Mesenchymal stem cell (in vitro differentiated cells and primary cell): ENCODE measurements at places on chromosomes 1 and 21.

- DNase-seq = no peak
Measured at GRCh38 chr1:71339238-71339637, 258.4 kb upstream of the ZRANB2 start.

GRCh38 chr21:34912022-34912945 lies 136.8 kb downstream of the RUNX1 start:
- peak; percentile 58 for DNase-seq

DNA sequence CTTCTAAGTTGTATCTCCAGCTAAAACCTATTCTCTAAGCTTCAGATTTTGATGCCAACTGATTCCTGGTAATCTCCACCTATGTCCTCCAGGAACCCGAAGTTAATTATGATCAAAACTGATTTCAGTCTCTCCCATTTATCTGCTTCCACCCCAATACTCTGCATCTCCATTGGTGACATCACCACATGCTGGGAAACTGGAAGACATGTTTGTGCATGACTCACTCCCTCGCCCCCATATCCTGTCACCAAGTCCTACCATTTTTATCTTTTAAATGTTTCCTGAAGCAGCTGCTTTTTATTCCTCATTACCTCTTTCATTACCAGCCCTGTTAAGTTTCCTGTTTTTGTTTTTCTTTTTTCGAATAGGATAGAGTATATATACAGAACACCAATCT lies 228.5 kb downstream of the LRRC40 start:
- DNase-seq = peak; percentile 43

- no peak for DNase-seq
Measured at GRCh38 chr1:157249326-157249725, 111.1 kb upstream of the ETV3 start.

GRCh38 chr1:203267347-203267846 lies 37.9 kb upstream of the BTG2 start:
- peak; percentile 90 for DNase-seq

- peak; percentile 70 for DNase-seq
Measured at GRCh38 chr1:201537891-201538611, 876 bp upstream of the NAV1 start.

- no peak for DNase-seq
Measured at GRCh38 chr1:222948079-222948478, 133.2 kb downstream of the DISP1 start.

GRCh38 chr1:156858555-156858956 lies 361 bp downstream of the INSRR start:
- DNase-seq = no peak

DNA sequence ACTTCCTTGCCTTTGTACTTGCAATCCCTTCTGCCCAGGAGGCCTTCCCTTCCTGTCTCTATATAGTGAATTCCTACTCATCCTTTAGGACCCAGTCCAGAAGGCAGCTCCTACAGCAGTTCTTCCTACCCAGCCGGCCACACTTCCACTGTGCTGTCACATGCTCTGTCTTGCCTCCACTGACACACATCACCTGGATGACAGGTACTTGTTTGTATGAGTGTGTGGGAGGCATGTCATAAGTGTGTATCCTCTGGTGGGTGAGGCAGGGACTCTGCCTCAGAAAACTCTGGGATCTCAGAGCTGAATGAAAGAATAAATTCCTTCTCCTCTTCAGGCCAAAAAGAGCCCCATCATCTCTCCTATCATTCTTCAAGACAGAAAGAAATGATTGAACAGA lies 5.1 kb upstream of the OSCP1 start:
- DNase-seq = no peak

GRCh38 chr1:171798765-171799164 lies 17.3 kb downstream of the METTL13 start:
- no peak for DNase-seq

DNA sequence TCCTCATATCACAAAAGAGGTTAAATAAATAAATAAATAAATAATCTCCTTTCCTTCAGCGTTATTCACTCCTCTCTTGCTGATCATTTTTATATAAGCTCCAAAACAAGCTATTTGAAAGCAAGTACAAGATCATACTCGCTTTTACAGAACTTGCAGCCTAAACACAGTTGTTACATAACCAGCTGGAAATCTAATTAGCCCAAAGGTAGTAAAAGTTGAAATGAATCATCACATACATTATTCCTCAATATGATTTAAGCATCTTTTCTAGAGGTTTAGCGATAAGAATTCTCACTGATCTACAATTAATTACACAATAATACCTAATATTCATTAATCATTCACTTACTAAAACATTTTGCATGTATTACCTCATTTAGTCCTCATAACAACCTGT lies 160.2 kb downstream of the COP1 start:
- no peak for DNase-seq

- DNase-seq = peak; percentile 85
Measured at GRCh38 chr21:38503583-38503982, 5.3 kb upstream of the ERG start.

DNA sequence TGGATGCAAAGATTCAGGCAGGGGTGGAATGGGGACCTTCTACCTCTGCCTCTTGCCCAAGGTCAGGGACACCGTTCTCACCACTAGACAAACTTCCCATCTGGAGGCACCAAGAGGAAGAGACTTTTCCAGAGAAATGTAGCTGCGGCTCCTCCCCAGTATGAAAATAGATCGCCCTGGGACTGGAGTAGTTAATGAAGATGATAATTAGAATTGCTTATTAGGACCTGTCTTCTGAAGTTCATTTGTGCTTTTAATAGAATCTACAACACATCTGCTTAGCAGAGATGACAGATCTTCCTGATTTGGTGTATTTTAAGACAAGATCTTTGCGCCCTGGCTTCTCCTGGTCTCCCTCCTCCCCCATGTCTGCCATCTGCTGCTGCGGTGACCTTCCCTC lies 266.6 kb downstream of the KAZN start:
- no peak for DNase-seq

- no peak for DNase-seq
Measured at GRCh38 chr1:220426989-220427388, 100.9 kb upstream of the MARK1 start.

DNA sequence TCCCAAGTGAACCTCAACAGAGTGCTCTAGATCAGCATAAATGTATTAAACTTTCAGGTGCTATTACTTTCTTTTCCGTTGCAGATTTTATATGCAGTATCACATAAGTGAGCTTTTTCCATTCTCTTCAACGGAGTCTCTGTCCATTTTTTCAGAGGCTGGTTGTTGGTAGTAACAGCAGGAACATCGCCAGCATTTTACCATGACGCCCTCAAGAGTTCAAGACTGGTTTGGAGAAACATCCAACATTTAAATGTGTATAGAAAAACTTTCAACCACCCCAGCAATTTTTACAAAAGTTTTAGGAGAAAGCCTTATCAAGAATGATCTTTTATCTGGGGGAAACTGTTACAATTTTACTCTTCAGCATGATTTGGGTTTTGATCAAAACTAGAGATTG lies 117.0 kb downstream of the TGFB2 start:
- no peak for DNase-seq

DNA sequence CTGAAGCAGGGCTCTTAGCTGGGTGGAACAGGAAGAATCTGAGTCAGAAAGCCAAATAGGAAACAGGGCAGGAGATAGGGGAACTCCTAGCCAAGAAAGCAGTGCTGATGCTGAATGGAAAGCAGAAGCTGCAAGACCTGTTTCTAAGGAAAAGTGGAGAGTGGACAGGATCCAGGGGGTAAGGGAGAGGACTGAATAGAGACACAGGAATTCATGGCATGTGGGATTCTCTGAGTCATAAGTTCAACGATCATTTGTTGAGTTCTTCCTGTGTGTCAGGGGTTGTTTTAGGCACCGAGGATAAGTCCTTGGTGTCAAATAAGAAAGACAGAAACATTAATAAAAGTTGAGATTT lies 153.8 kb upstream of the FGGY start:
- peak; percentile 94 for DNase-seq

DNA sequence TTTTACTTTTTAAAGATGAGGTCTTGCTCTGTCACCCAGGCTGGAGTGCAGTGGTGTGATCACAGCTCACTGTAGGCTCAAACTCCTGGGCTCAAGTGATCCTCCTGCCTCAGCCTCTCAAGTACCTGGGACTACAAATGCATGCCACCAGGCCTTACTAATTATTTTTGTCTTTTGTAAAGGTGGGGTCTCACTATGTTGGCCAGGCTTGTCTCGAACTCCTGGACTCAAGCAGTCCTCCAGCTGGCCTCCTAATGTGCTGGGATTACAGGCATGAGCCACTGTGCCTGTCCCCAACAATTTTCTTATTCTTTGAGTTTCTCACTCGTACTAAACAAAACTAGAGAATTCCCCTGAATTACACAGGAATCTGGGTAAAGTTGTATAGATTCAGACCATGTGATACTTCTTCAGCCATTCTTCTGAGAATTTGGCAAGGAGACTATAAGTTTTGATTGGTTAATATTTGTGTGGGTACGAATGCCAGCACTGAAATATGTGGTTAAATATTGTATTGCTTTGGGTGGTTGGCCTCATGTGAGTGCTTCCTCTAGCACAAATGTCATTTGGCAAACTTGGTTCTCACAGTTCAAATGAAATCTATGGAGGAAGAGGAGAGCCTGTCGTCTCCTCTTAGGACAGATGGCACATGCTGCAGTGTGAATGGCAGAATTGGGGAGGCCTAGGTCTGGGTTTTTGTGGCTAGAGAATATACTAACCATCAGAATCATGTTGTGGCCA lies 104.9 kb downstream of the RUNX1 start:
- DNase-seq = no peak

GRCh38 chr1:210223226-210223904 lies 9.2 kb upstream of the SERTAD4 start:
- DNase-seq = no peak

DNA sequence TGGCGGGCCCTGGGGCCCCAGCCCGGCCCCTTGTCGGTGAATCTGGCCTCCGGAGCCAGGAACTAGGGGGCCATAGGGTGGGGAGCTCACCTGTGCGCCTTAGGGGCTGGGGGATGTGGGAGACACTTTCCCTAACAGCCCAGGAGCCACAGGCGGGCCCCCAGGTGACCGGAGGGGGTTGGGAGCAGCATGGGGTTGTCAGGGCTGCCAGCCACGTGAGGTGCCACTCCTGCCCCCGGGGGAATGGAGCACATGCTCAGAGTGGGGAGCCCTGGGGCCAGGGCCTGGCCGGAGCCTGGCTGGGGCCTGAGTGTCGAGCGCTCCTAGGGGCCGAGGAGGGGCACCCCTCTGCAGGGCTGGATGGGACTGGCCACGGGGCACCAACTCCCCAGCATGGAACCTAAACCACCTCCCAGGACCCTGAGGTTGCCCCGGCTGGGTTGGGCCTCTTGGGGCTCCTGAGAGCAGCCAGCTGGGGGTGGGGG lies 19.9 kb downstream of the PRXL2B start:
- DNase-seq = no peak

DNA sequence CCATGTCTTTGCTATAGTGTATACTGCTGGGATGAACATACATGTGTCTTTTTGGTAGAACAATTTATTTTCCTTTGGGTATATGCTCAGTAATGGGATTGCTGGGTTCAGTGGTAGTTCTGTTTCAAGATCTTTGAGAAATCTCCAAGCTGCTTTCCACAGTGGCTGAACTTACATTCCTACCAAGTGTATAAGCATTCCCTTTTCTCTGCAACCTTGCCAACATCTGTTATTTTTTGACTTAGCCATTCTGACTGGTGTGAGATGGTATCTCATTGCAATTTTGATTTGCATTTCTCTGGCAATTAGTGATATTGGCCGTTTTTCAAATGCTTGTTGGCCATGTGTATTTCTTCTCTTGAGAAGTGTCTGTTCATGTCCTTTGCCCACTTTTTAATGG lies 37.5 kb upstream of the ANGPTL1 start:
- DNase-seq = no peak

DNA sequence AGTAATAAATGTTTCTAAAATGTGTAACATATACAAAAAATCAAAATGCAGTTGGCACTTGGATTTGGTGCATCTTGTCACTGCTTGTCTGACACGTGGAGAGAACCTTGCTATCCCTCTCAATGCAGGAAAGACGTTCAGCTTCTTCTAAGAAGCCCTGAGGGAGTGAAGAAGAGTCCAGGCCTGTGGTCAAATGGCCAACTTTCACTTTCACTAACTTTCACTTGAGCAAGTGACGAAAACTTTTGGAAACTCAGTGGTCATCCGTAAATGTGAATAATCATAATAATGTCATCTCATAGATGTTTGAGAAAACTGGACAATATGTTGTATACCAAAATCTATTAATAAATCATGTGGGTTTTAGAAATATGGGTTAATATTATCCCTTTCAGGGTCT lies 61.9 kb downstream of the ERG start:
- DNase-seq = no peak

DNA sequence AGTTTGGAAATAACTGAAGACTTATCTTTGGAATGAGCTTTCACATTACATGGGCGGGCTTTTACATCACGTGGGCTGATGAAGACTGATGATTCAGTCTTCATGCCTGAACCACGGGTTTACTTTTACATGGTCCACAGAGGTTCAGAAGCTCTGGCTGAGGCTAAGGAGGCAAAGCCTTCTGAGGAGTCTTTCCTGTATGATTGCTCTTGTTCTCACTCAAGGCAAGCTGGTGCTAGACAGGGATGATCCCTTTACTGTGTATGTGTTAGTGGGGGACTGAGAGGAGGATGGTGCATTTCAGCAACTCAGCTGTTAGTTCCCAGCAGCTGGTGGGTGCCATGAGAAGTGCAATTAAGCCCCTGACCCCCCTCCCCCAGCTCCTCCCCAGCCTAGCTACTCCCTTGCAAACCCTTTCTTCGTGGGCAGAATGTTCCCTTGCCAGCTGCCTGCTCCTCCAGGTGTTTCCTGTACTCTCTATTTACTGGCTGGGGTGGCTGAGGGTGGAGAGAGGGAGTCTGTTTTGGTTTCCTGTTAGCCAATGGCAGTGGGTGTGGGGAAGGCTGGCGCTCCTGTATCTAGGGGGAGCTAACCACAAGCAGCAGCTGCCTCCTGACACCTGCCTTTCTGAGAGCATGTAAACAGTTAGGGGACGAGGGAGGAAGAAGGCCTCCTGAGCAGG lies 15.4 kb downstream of the BTG2 start:
- peak; percentile 33 for DNase-seq
